Naive thymus-derived CD8-positive, alpha-beta T cell (primary cell): ENCODE measurements at places on chromosomes 13 and 19.

DNA sequence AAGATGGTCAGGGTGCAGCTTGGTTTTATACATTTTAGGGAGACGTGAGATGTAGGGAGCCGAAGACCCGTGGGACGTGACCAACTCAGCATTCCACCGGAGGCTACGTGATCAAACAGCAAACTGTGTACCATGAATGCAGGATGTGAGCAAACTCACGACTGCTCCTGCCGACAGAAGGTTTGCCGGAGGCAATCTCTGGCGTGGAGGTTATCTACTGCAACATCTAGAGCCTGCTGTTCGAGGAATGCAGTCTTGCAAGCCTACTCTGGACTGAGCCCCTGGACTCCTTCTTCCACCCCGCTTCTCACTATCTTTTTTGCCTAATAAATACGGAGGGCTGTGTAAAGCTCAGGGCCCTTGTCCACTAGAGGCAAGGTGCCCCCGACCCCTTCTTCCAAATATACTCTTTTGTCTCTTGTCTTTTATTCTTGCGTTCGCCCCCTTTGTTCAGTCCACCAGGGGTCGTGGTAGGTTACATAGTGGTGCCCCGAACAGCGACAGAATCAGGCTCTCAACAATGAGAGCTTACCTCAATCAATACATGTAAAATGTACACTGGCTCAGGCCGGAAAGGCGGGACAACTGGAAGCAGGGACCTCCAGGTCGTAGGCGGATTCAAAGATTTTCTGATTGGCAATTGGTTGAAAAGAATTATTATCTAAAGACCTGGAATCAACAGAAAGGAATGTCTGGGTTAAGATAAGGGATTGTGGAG lies 8.9 kb upstream of the OR1I1 start:
- no peak for DNase-seq

DNA sequence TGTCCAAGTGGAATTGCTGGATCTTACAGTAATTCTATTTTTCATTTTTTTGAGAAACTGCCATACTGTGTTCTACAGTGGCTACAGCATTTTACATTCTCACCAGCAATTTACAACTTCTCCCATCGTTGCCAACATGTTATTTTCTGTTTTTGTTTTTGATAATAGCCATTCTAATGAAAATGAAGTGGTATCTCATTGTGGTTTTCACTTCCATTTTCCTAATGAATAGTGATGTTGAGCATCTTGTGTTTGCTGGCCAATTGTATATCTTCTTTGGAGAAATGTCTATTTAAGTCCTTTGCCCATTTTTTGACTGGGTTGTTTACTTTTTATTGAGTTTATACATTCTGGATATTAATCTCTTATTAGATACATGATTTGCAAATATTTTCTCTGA lies 38.6 kb downstream of the KCNRG start:
- no peak for DNase-seq

- DNase-seq = no peak
These were observed 14.6 kb downstream of the CCDC122 start for GRCh38 chr13:43864921-43865320.

- DNase-seq = no peak
These were observed 209.9 kb downstream of the COL4A1 start for GRCh38 chr13:110097013-110097412.

- no peak for DNase-seq
These were observed 2.3 kb upstream of the PRR22 start for GRCh38 chr19:5786593-5787408.

DNA sequence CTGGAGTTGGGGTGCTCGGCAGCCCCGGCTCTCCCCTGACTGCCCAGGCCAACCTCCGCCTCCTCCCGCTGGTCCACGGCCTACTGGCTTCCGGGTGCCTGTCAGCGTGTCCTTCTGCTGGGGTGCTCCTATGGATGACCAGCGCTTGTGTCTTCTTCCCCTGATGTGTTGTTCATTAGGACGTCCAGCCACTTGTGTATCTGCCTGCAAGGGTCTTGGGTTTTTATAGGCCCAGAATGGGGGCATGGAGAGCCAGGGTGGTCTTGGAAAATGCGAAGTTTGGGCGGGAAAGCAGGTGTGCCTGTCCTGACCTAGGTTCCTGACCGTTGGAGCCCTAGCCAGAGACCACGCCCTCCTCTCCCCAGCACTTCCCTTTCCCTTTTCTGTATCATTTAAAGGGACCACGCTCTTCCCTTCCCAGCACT lies 139.8 kb downstream of the SLITRK5 start:
- DNase-seq = no peak
